ENCODE measurements at places on chromosomes 3 and 15. TPM values are rescaled to one million over a fixed set of nuclear protein-coding genes. Genes with fewer than 3 reads are reported as not detected.

Gene SCAMP2
- total RNA-seq = 67.3 TPM

Gene DLEC1
- not detected for total RNA-seq

DNA sequence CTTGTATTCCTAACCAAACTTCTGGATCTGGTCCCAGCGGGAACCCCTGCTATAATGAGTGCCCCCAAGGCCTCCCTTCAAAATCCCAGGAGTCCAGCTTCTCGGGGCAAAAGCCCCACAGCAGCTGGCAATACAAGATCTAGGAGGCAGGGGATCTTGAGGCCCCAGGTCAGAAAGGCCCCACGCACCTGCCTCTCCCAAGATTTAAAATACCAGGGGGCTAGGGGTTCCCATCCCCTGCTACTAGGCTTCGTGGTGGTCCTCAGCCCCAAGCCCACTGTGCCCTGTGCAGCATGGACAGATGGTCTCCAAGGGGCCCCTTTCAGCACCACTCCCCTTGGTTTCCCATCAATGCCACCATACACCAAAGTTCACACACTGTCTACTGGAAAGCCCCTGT, 15.8 kb upstream of the CYP11A1 start:
- DNase-seq = no peak

DNA sequence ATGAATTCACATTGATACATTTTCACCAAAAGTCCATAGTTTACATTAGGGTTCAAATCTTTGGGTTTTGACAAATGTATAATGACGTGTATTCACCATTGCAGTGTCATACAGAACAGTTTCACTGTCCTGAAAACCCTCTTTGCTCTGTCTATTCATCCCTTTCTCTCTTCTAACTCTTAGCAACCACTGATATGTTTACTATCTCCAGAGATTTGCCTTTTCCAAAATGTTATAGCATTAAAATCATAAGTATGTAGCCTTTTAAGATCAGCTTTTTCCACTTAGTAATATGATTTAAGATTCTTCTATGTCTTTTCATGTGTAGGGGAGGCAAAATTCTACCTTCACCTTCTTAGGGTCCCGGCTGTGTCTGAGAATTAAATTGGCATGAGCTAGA, 203.8 kb downstream of the TPRG1 start:
- no peak for DNase-seq

DNA sequence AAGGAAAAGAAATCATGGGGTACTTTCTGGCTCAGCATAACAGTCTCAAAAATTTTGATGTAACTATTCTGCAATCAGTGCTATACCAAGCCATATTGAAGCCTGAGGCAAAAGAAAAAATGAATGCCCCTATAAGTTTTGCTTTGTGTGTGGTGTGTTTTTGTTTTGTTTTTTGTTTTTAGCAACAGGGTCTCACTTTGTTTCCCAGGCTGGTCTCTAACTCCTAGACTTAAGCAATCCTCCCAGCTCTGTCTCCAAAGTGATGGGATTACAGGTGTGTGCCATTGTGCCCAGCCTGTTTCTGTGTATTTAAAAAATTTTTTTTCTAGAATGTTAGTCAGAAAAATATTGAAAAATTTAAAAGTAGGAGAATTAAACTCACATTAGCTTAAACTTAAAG, 93.2 kb downstream of the ZNF280D start:
- no peak for DNase-seq

DNA sequence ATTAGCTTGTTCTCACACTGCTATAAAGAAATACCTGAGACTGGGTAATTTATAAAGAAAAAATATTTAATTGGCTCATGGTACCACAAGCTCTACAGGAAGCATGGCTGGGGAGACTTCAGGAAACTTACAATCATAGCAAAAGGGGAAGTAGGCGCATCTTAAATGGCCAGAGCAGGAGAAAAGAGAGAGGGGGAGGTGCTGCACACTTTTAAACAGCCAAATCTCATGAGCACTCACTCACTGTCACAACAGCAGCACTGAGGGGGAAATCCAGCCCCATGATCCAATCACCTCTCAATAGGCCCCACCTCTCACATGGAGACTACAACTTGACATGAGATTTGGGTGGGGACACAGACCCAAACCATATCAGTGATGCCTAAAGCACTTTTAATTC, 82.5 kb downstream of the DCLK3 start:
- no peak for DNase-seq

GRCh38 chr3:101827211-101828174, 21.8 kb upstream of the NFKBIZ start:
- DNase-seq = peak; percentile 87

Gene SHF
- 5.2 TPM for total RNA-seq

Gene FOXB1
- not detected for total RNA-seq

Gene MESP2
- not detected for total RNA-seq

DNA sequence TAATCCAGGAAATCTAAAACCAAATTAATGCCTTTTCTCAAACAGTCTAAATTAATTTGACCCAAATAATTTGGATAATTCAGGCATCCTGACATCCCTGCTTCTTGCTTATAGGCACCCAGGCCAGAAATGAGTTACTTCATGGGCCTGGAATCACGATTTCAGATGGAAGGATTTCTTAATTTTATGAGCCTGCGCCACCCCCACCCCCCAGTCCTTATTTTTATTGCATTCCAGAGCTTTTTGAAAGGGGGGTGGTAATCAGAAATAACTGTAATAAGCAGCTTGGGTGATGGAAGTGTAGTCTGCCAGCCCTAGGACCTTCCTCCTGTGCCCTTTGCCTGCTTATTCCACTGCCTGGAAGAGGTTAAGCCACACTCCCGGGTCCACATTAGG, 1.3 kb downstream of the AP2M1 start:
- no peak for DNase-seq

DNA sequence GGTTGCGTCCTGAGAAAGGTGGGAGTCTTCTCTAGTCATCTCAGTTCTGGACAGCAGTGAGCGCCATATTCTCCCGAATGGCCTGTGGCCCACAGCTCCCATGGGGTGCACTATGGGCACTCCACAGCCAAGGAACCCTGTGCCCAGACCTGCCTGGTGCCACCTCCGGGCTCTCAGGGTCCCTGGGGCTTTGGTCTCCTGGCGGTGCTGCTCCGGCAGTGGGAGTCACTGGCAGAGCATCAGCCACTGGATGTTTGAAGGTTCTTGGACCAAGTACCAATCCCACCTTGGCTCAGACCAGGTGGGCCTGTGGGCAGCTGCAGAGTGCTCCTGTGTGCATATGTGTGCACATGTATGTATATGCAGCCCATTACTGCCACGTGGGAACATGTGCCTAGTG, 68.3 kb upstream of the RPL32 start:
- no peak for DNase-seq

- DNase-seq = peak; percentile 41
Observed at GRCh38 chr3:192869131-192870031, 48.3 kb downstream of the MB21D2 start.

Gene ROPN1
- not detected for total RNA-seq

DNA sequence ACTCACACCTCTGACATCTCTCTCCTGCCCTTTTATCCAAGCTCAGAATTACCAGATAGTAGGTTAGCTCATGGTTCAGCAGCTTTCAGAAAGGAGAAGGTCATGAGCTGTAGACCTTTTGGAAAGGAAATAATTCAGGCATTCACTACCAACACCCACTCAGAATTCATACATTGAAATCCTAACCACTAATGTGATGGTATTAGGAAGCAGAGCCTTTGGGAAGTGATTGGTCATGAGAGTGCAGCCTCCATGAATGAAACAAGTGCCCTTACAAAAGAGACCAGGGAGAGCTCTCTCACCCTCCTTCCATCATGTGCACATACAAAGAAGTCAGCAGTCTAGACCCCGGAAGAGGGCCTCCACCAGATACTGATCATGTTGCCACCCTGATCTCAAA, 315.8 kb upstream of the CCDC54 start:
- DNase-seq = no peak

Gene HESX1
- total RNA-seq = 0.58 TPM

- DNase-seq = no peak
Observed at GRCh38 chr3:169116056-169116693, 547.3 kb downstream of the MECOM start.

- no peak for DNase-seq
Observed at GRCh38 chr3:195060531-195061291, 210.2 kb downstream of the XXYLT1 start.

GRCh38 chr15:57031605-57032004, 113.2 kb downstream of the TCF12 start:
- DNase-seq = peak; percentile 64

Data from endothelial cell of umbilical vein (primary cell).